GM12892 (cell line): ENCODE measurements at places on chromosomes 11 and 22.
A peak's percentile ranks its signal among the peaks of the same experiment; 100 is the strongest.

GRCh38 chr11:107182978-107183377 is 164.7 kb upstream of the GUCY1A2 start:
- no peak for DNase-seq

GRCh38 chr11:100575860-100576717 is 111.0 kb upstream of the ARHGAP42 start:
- DNase-seq, result no peak

GRCh38 chr11:85182441-85183387 is 444.4 kb downstream of the DLG2 start:
- no peak for DNase-seq

DNA sequence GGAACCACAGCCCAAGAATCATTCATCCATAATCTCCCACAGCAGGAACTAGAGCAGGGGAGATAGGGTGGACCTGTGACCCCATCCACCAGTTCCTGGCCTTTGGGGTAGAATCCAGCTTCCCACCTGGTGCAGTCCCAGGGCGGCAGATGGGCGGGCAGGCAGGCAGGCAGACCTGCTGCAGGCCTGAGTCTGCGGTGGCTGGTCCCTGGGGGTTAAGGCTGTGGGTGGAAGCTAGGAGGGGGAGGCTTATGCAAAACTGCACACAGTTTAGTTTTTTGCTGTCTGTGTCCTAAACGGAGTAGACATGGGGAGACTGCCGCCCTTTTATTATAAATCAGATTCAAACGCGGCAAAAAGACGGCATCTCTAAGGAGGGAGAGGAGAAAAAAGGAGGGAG is 4.5 kb upstream of the NEFH start:
- DNase-seq, result no peak

GRCh38 chr22:50600967-50601668 is 525 bp downstream of the MAPK8IP2 start:
- no peak for DNase-seq

DNA sequence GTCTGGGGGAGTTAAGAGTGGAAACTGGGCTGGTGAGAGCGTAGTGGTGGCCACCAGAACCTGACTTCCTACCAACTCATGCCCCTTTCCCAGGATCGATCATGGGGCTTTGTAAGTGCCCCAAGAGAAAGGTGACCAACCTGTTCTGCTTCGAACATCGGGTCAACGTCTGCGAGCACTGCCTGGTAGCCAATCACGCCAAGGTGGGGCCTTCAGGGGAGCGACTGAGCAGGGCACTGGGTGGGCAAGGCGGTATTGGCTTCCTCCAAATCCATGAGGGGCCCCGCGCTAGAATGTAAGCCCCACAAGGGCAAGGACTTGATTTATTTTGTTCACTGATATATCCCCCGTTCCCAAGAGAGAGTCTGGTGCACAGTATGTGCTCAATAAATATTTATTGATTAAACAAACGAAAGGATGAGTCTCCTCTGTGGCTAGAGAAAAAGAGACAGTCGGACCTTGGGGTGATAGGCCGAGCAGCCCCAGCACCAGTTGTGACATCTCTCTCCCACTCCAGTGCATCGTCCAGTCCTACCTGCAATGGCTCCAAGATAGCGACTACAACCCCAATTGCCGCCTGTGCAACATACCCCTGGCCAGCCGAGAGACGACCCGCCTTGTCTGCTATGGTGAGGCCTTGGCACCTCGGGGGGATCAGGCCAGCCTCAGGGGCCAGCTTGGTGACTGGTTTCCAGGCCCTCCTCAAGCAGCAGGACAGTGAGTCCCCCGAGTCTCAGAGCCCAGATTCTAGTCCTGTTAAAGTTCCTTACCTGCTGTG is 765 bp downstream of the ZFPL1 start:
- DNase-seq, result no peak

DNA sequence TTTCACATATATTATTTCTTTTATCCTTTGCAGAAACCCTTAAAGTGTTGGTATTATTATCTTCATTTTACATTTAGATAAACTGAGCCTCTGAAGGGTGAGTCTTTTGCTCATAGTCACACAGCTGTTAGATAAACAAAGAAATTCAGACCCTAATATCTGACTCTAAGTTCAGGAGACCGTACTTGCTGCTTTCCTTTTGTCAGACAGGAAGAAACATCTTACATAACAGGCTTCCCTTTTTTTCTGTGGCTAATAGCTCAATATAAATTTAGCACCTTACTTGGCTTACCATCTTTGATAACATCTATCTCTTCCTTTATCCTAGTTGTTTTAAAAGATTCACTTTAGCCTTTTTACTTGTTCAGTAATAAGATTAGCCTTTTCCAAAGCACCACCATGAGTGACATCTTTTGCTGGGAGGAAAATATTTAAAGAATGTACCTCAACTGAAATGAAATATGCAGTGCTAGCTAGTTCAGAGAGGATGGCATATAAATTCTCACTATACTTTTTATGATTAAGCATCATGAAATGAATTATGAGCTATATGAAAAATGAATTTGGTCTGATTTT is 128.6 kb downstream of the WNT11 start:
- DNase-seq, result no peak

DNA sequence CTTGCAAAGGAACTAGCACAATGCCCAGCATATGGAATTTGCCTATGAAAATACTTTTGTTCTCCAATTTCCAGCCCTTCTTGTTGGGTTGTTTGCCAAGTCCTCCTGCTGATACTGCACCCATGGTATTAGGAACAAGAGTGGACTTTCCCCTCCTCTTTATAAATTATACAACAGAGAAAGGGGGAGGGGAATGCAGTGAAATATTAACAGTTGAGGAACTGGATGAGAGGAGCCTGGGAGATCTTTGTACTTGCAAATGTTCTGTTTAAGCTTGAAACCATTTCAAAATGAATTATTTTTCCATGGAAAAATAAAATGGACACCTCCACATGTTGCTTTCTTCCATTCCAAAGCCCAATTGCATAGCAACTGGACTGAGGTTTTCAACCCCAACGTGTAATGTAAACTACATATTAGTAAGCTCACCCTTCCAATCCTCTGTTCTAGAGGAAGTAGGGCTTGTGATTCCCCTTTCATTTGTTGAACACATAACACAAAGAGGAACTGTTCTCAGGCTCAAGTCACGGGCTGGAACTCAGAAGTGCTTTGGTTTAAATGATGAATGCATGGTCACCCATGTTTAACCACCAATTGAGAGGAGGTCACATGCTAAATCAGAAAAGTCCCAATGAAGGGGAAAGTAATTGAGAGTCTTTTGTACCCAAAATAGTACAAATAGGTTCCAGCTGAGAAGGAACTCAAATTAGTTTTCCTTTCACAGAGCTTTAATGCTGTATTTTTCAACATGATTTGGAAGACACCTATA is 66.2 kb upstream of the ZC3H12C start:
- DNase-seq, result peak; percentile 18

DNA sequence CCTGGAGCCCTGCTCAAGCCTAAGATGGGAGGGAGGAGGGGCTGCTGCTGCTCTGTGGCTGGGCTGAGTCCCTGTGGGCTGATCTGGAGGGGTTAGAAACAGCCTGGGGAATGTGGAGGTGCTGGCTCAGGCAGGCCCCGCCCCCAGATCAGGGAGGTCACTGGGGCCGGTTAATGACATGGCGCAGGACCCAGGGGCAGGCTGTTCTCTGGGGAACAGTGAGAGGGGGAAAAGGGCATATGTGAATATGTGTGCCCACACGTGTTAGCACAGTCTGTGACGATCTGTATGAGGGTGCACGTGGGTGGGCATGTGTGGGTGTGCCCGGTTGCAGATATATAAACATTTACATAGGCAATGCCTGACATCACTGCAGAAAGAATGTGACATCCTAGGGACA is 143.5 kb downstream of the MIAT start:
- no peak for DNase-seq

- no peak for DNase-seq
Measured at GRCh38 chr11:46410021-46410420, 18.4 kb upstream of the CHRM4 start.

- no peak for DNase-seq
Measured at GRCh38 chr11:133995066-133995465, 38.3 kb upstream of the IGSF9B start.

DNA sequence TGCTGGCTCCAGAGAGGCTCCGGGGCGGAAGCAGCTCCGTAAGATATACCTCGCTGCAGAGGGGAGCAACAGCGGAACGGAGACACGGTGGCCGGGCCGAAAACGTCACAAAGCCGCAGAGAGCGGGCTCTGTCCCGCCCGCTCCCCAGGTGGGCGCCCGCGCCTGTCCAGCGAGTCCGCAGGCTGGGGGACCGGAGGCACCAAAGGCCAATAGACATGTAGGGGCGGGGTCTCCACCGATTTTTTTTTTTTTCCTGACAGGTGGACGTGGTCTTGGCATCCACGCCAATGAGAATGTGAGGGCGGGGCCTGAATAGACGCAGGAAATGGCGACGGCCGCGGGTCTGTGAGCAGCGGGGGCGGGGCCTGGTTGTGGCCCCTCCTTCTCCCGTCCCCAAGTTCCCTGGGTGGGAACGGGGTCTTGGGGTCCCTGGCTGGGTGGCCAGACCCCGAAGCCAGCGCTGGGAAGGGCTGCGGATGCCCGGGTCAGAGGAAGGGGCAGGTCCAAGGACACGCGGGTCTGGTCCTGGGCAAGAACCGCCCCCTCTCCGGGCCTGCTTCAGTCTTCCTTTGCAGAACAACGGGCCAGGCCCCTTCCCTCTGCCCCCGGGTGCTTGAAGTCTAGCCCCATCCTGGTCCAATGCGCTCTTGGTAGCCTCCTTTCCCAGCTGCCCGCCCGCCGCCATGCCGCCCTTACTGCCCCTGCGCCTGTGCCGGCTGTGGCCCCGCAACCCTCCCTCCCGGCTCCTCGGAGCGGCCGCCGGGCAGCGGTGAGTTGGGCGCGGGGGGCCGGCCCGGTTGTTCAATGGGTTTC is at the start of gene DNAJC4:
Gene DNAJC4 (plus strand): TSS at position 378 of the 814 bp plus-strand sequence. CDS start 307 bp downstream, at position 685.
- DNase-seq, result peak; percentile 89

DNA sequence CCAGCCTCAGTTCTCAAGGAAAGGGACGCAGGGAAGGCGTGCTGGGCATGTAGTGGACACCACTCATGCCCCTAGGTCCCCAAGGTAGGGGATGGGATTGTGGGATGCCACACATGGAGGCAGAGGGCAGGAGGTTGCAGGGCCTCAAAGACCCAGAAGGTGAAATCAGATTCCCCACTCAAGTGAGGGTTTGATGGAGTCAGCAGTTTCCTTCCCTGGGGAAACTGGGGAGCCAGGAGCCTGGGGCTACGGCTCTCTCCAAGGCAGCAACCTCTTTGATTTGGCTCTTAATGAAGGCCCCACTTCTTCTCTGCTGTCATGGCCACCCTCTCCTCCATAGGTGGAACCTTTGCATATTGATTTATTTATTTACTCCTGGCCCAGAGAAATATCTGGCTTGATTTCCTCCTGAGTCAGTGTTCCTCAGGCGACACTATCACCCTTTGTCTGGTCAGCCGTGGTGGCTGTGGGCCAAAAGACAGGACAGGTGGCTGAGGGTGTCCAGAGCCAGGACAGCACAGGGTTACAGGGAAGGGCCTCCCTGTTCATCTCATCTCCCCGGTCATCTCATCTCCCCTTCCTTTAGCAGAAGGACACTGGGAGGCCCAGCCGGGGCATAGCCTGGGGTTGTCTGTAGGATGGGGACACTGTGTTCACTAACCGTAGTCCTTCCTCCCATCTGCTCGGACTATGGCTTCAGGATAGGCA is 9.6 kb downstream of the GNAZ start:
- no peak for DNase-seq

- no peak for DNase-seq
Measured at GRCh38 chr11:63505857-63506528, at the start of gene LGALS12. LGALS12 (plus strand) TSS chr11:63506084; CDS start chr11:63506459, 375 bp downstream.

GRCh38 chr22:49969751-49970527 is 9.4 kb downstream of the PIM3 start:
- DNase-seq, result no peak

DNA sequence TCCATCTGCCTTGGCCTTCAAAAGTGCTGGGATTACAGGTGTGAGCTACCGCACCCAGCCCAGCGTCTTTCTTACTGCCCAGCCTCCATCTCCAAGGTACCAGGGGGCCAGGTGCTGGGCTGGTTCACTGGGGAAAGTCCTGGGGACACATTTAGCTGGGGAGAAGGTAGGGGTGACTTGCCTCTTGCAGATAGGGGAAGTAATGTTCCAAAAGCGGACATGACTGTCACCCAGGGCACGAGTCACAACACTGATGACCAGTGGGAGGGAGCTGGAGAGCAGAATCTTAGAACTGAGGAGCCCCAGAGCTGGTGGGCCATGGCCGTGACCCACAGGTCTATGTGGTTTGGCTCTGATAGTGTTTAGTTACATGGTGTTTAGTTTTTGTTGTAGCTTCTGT is 2.4 kb upstream of the SLC15A3 start:
- no peak for DNase-seq

GRCh38 chr11:45926536-45927331 is 4.3 kb downstream of the LARGE2 start:
- DNase-seq, result no peak

- DNase-seq, result no peak
Measured at GRCh38 chr22:24768537-24769374, 5.8 kb downstream of the PIWIL3 start.
